ENCODE measurements at places on chromosomes 16 and 17. TPM values are rescaled to one million over a fixed set of nuclear protein-coding genes. Genes with fewer than 3 reads are reported as not detected.

Gene ZNF267
- 72.1 TPM for total RNA-seq

Gene IL17C
- total RNA-seq = not detected

DNA sequence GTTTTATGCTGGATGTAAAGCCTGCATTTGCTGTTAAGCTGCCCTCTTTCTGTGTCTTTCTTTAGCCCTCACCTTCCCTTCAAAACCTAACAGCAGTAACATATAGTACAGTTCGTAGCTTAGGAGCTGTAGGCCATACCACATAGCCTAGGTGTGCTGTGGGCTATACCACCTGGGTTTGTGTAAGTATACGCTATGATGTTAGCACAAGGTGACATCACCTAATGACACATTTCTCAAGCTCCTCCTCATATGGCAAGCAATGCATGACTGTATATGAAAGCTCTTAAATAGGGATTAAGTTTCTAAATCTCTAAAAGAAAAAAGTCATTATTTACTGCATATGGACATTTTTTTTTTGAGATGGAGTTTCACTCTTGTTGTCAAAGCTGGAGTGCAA lies 57.8 kb upstream of the TMEM97 start:
- DNase-seq = no peak

DNA sequence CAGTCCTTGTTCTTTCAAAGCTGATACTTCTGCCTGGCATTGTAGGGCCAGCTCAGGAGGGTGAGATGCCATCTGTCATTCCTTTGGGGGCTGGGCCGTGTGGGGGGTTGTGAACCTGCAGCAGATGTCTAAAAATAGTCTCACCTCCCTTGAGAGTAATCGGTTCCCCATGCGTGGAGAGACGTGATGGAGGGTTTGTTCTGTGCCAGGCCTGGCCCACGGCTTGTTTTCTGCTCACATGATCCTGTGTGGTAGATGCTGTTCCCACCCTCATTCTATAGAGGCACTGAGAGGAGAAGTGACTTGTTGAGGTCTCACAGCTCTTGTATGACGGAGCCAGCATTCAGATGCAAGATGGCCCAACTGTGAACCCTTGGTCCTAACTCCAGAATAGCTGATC lies 4.6 kb downstream of the IRF8 start:
- DNase-seq = no peak

GRCh38 chr17:75634754-75635609 lies 1.7 kb downstream of the SMIM5 start:
- no peak for DNase-seq

DNA sequence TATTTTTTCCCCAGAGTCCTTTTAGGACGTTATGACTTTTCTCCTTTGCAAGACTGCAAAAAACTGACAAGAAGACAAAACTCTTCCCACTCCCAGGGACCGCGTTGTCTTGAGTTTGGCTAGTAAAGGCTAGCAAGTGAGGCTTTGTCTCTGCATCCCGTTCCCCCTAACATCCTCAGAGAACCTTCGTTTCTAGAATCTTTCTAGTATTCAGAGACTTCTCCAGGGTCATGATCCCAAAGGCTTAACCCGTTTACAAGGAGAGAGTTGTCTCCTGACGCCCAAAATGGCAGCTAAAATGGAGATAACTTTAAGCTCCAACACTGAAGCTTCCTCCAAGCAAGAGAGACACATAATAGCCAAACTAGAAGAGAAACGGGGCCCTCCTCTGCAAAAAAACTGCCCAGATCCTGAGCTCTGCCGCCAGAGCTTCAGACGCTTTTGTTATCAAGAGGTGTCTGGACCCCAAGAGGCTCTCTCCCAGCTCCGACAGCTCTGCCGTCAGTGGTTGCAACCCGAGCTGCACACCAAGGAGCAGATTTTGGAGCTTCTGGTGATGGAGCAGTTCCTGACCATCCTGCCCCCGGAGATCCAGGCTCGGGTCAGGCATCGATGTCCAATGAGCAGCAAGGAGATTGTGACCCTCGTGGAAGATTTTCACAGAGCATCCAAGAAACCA lies 843 bp downstream of the ZNF174 start:
- DNase-seq = peak; percentile 17
